ENCODE measurements at places on chromosomes 6 and 20.

DNA sequence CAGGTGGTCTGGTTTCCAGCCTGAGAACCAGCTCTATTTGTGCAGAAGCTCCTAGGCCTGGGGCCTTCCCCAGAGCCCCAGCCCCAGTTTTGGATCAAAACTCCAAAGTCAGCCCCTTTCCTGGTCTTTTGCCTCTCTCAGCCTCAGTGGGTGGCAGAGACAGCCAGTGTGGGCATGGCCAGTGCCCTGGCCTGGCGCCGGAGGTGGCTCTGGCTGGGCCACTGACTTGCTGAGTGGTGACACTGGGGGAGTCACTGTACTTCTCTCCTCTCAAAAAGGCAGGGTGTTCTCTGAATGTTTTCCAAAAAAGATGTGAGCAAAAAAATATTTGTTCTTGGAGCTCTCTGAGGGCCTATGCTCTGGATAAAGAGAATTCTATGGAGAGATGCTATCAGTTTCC is 20.0 kb upstream of the MLN start:
- DNase-seq = no peak

GRCh38 chr6:169112483-169113320 is 140.9 kb downstream of the THBS2 start:
- DNase-seq = no peak

DNA sequence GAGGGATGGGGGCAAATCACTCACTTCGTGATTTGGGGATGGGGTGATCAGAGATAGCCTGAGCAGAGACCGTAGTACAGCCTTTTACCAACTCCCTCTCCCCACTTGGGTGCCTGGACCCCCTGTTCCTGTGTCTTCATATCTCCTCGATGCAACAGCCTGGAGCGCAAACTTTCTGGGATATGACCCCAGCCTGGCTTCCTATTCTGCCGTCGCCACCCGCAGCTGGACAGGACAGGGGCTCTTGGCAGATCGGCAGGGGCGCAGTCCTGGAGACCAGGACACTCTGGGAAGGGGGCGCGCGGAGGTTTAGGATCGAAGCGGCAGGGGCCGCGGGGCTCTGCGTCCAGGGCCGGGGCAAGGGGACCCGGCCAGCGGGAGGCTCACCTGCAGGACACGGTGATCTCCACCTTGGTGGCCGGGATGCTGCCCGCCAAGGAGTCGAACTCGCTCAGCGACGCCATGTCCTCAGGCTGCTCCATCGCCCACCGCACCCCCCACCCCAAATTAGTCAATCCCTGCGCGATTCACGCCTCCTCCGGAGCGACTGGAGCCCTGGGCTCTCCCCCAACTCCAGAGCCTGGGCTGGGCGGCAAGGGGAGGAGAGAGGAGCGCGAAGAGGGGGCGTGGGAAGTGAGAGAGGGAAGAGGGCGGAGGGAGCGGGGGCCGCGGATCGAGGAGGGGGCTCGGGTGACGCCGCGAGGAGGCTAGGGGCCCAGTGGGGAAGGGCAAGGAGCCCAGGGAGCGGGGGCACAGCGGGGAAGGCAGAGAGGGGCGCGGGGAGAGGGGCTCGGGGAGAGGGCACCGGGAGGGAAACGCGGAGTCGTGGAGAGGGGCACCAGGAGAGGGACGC is at the start of gene CPNE5:
CPNE5 (minus strand) TSS at position 549 of the 853 bp plus-strand sequence; CDS start at position 482, 67 bp downstream.
- DNase-seq = no peak

DNA sequence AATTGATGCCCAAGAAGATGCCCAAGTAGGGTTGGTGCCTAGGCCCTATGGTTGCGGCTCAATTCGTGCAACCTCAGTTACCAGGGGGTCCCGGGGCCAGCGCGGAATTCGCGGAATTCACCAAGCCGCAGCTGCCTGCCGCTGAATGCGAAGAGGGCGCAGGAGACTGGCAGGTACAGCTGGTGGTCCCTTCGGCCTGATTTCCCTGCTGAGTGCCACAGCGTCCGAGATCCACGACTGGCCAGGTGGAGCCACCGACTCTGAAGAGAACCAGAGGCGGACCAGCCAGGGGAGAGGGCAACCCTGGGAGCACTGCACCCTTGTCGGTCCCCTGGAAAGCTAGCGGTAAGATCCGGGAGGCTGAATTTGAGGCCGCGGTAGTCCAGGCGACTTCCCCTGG is 6.8 kb upstream of the TFAP2D start:
- DNase-seq = no peak

GRCh38 chr20:45456632-45457031 is 12.9 kb upstream of the WFDC2 start:
- no peak for DNase-seq

- no peak for DNase-seq
Measured at GRCh38 chr20:62055106-62055861, 10.4 kb downstream of the TAF4 start.

GRCh38 chr6:124028117-124028516 is 224.5 kb downstream of the NKAIN2 start:
- no peak for DNase-seq

DNA sequence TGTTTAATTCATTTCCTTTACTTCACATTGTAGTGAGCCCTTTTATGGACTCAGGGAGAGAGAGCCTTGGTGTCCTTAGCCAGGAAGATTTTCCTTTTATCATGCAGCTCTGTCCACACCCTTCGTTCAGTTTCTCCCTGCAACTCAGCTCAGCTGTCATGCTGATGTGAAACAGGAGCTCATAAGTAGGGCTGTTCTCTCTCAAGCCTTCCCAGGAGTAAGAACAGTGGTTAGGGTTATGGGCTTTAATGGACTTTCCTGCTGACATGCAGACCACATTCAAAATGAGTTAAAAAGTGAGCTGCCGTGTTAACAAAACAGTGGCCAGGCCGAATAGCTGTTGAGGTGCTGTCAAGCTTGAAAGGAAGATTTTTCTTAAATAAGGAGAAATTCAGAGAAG is 104.1 kb downstream of the BCKDHB start:
- DNase-seq = no peak

DNA sequence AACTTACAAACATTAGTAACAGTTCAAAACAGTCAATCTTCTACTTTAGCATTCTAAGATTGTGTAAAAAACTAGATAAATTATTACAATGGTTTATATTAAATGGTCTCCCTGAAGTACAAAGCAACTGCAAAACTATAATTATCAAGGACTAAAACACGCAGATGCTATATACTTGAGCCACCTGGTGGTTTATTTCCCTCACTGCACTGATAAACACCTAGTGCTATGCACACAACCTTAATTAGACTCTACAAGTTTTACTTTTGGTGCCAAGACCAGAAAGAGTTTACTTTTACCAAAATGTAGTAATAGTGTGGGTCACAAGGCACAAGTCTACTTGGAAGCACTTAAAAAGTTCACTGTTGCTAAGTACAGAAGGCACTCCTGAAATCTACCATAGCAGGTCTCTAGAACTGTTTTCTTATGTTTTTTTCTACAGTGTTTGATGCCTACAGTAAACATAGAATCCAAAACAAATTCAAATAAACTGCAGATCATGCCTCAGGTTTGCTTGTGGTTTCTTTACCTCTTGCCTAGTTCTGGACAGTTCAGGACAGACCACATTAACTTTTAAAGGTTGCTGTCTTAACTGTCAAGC is 49.2 kb downstream of the GMDS start:
- peak; percentile 39 for DNase-seq

- DNase-seq = no peak
Measured at GRCh38 chr6:164008902-164009301, 594.4 kb downstream of the QKI start.

GRCh38 chr6:32837651-32838113 is 857 bp downstream of the TAP2 start:
- DNase-seq = no peak

DNA sequence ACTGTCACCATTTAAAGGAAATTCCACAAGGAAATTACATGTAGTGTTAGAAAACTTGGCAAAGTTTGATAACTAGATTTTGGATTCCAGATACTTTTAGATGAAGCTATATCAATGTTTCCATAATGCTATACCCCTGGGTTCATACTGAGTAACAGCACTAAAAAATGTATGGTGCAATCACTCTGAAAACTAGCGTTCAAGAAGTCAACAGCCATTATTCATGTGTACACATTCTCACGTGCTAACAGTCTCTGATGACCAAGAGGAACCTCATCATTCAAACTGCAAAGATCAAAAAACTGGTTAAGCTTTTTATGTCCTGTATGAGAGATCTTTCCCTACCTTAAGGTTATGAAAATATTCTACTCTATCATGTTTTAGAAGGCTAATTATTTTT is 197.6 kb downstream of the GMDS start:
- no peak for DNase-seq

DNA sequence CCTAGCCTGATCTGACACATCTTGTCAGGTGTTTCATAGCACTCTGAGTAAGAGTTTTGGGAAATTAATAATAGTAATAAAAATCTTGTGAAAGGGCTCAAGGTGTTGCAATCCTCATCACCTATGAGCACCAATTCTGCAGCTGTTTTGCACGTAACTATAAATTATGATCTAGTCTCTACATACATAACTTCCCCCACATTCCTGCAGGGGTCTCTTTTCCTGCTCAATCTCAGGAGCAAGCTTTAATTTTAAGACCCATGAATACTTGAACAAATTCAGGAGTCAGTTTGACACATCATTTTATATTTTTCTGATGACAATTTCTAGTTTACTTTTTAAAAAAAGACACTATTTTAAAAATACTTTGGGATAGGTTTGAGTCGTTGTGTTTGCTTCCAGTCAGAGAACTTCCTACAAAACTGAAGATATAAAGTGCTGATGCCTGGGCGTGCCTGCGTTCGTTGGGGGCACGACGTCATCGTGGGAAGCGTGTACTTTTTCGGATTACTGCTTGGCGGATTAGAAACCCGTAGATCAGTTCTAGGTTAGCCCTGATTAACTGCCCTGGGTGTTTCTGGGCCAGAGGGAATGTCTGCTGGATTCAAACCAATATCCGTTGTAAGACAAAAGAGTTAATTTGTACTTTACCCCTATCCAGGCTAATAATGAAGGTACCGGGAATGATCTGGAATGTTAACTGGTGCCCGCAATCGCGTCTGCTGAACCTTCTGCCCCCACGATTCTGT is 1.0 kb upstream of the E2F3 start:
- peak; percentile 23 for DNase-seq

GRCh38 chr20:62470459-62470858 is 5.3 kb downstream of the GATA5 start:
- DNase-seq = no peak

GRCh38 chr6:120584111-120584760 is 750.0 kb downstream of the TBC1D32 start:
- no peak for DNase-seq

GRCh38 chr6:130900913-130901312 is 73.7 kb downstream of the SMLR1 start:
- no peak for DNase-seq

GRCh38 chr20:39850246-39850645 is 838.8 kb downstream of the MAFB start:
- DNase-seq = no peak

DNA sequence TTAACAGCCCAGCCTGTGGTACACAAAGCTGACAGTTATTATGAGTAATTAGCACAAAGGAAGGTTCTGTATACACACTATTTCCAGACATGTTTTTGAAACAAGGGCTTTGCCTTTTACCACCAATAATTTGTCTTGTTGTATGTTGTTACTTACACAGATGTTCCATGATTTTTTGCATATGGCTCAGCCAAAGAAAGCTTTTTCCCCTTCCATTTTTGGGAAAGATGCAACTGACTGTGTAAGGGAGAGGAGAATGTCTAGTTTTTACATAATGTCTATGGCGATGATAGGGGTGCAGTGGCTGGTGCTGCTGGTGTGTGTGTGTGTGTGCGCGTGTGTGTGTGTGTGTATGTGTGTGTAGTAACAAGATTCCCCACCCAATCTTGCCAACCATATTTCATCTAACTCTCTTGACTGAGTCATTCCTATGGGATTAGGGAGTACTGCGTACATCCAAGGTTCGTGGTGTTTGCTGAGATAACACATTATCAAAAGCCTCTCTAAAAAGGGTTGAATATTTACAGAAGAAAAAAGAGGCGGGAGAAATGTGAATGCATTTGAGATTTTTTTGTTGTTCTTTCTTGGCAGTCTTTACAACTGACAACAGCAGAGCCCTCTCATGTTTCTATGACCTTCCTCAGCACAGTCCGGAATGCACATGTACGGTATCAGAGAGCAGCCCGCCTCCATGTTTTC is 192.2 kb downstream of the GMPR start:
- no peak for DNase-seq

GRCh38 chr6:81962198-81962597 is 209.7 kb upstream of the TENT5A start:
- DNase-seq = no peak

GRCh38 chr20:57106692-57107091 is 159.7 kb downstream of the BMP7 start:
- DNase-seq = no peak

DNA sequence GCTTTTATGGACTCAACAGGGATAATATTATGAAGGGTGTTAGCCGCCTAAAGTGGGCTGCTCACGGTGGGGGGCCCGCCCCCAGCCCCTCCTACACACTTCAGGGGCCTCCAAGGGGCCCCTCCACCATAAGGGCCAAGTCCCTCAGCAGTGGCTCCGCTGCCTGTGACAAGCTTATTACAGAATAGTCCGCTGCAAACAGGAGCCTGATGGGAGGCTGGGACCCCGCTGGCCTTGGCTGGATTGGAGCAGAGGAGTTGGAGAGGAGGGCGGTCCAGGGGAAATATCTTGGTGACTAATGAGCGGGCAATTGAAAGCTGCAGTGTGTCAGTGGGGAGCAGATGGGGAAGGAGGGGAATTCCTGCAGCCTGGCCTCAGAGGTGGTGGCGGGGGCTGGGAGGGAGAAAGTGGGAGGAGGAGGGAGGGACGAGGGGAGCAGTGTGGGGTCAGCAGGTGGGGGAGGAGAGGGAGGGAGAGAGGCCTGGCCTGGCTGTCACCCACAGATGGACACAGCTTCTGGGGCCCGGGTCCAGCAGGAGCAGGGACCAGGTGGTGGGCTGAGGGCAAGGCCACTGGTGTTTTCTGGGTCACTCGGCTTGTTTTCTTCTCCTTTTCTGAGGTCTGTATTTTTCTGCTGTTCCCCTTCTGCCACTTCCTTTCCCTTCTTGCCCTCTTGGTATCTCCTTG is 57.6 kb upstream of the FOXP4 start:
- DNase-seq = no peak

GRCh38 chr6:137964876-137965275 is 97.8 kb downstream of the TNFAIP3 start:
- DNase-seq = no peak

- DNase-seq = no peak
Measured at GRCh38 chr6:141736104-141736503, 396.6 kb upstream of the GJE1 start.

GRCh38 chr20:49587111-49587570 is 19.2 kb upstream of the PTGIS start:
- DNase-seq = no peak

- DNase-seq = no peak
Measured at GRCh38 chr6:125809570-125810170, 18.9 kb downstream of the NCOA7 start.
